ENCODE measurements at places on chromosomes 13 and 19.
A peak's percentile ranks its signal among the peaks of the same experiment; 100 is the strongest.

- no peak for DNase-seq
Observed at GRCh38 chr19:4376028-4376670, 24.2 kb downstream of the SH3GL1 start.

DNA sequence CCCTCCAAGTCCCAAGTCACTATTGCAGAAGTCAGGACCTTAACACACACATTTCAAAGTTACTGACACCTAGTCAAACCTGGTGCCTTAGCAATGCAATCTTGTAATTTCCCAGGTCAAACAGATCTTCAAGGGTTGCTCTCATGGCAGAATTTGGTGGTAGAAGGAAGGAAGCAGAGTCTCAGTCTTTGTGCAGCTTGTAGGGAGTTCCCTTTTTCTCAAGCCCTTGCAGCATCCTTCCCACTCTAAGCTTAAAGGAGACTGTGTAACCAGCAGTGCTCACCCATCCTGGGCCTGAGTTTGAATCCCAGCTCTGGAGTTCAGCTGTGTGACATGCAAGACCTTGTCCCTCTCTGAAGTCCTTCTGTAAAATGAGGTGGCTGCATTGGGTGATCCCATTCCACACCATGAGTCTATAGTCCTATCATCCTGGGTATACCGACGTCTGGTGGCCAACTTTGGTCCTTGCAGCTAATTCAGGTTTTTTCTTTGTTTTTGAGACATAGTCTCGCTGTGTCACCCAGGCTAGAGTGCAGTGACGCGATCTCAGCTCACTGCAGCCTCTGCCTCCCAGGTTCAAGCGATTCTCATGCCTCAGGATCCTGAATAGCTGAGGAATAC is 9.8 kb downstream of the SIGLEC10 start:
- DNase-seq, result no peak

- DNase-seq, result no peak
Observed at GRCh38 chr13:41590122-41590521, 132.8 kb downstream of the RGCC start.

DNA sequence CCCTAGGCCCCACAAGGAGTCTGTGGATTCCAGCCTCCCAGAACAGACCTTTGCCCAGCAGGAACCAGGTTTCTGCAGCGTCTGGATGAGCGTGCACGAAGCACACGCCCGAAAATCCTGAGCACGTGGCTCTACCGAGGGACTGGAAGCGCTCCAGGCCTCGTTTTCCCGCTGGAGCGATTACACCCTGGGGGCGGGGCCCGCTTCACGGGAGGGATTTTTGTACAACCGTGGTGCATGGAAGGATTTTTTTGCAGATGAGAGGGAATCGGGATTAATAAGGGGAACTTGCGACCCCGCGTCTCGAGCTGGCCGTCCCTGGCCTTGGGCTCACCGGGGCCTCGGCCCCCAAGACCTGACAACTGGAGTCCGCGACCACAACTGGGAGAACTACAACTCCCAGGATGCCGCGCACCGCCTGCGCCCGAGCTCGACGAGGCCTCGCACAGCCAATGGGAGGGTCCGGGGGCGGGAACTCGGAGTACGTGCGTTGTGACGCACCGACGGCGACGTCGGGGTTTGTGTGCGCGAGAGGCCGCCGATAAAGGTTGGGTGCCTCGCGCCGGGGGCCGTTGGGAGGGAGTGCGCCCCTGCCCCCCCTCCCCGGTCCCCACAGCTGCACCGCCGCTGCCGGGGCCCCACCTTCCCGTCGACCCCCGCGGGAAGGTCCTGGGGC is at the start of gene ZNF628:
Gene ZNF628, plus strand, starts transcription at position 518 of the 676 bp plus-strand sequence. CDS start 3,294 bp downstream, outside the sequence.
- DNase-seq, result peak; percentile 82

GRCh38 chr13:112616586-112617362 is 28.8 kb upstream of the TUBGCP3 start:
- no peak for DNase-seq

DNA sequence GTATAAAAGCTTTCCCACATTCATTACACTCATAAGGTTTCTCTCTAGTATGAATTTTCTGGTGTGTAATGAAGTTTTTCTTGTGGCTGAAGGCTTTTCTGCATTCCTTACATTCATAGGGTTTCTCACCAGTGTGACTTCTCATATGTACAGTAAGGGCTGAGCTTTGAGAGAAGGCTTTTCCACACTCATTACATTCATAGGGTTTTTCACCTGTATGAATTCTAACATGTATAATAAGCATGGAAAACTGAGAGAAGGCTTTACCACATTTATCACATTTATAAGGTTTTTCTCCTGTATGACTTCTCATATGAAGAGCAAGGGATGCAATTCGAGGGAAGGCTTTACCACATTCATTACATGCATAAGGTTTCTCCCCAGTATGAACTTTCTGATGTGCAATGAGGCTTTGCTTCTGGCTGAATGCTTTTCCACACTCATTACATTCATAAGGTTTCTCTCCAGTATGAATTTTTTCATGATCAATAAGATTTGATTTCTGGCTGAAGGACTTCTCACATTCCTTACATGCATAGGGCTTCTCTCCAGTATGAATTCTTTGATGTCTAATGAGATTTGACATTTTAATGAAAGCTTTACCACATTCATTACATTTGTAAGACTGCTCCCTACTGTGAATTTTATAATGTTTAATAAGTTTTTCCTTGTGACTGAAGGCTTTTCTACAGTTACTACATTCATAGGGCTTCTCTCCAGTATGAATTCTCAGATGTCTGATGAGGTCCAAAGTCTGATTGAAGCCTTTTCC is 42.6 kb downstream of the ZNF527 start:
- DNase-seq, result no peak

Data from NCI-H2081 treated with DMSO at 0.1 percent for 48 hours (cell line).